ENCODE measurements at places on chromosomes 6 and 20.

- no peak for DNase-seq
Measured at GRCh38 chr6:108897371-108897770, 49.1 kb downstream of the ARMC2 start.

GRCh38 chr6:26294302-26294701 is 70.7 kb upstream of the BTN3A2 start:
- DNase-seq = no peak

GRCh38 chr20:904039-904545 is 12.0 kb downstream of the ANGPT4 start:
- DNase-seq = no peak

GRCh38 chr6:143205131-143205535 is 144.4 kb downstream of the AIG1 start:
- DNase-seq = no peak

DNA sequence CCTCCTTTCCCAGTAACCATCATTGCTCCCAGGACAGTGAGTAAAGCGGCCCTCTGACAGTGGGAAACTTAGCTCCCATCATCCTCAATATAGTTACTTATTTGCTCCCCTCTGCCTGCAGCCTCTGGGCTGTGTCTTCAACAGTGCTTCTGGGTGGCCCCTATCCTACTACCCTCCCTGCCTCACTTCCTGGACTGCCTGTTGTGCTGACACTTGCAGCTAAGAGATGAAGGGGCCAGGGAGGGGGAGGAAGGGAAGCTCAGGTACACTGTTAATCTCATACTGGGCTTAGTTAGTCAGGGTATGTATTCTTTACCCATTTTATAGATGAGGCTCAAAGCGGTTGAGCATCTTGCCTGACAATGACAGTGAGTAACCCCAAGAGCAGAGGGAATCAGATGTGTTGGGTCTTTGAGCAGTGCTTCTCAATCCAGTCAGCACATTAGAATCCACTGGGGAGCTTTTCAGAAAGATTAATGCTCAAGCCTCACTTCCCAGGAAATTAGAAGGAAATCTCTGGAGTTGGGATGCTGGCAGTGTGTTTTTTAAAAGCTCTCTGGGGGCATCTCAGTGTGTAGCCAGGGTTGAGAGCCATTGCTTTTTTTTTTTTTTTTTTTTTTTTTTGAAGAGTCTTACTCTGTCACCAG is 27.1 kb upstream of the KCNK5 start:
- DNase-seq = no peak

- no peak for DNase-seq
Measured at GRCh38 chr6:45697605-45698004, 318.1 kb downstream of the CLIC5 start.

DNA sequence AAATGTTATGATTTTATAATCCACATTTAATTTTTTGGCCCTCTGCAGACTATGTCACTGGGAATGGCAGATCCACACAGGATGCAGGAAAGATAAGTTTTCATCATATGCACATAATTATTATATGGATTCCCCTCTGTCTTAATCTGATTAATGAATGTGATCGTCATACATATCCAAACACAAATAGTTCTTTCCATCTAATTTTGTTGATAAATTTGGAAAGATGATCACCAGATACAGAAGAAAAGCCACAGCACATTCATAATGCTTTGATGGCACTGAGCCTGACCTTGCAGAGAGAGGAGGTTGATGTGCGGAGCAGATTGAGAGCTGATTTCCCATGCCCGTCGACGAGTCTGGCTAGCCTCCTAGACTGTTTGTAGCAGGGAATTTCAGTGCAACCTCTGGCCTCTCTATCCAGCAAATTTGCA is 471.5 kb downstream of the EPM2A start:
- DNase-seq = no peak

- DNase-seq = no peak
Measured at GRCh38 chr6:39338397-39338796, 15.9 kb upstream of the KCNK16 start.

DNA sequence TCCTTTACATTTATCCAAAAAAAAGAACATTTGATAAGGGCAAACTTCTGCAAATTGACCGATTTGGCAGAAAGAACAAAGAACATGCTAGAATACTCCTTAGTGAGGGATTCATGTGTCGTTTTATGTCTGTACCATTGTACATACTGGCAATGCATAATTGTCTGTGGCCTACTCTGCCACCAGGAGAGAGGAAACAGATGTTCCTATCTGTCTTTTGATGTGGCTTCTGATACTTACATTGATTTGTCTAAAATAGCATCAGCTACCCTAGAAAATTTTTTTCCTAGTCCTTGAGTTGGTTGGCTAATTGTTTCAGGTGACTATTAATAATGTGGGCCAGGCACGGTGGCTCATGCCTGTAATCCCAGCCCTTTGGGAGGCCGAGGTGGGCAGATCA is 654.1 kb downstream of the KIF16B start:
- no peak for DNase-seq

GRCh38 chr20:17734374-17734773 is 34.6 kb downstream of the BANF2 start:
- DNase-seq = no peak

- DNase-seq = peak; percentile 71
Measured at GRCh38 chr6:73969971-73970970, 274.3 kb downstream of the CD109 start.

GRCh38 chr6:148500402-148500801 is 157.8 kb downstream of the SASH1 start:
- no peak for DNase-seq

GRCh38 chr20:33843854-33844253 is 32.7 kb downstream of the CHMP4B start:
- no peak for DNase-seq

DNA sequence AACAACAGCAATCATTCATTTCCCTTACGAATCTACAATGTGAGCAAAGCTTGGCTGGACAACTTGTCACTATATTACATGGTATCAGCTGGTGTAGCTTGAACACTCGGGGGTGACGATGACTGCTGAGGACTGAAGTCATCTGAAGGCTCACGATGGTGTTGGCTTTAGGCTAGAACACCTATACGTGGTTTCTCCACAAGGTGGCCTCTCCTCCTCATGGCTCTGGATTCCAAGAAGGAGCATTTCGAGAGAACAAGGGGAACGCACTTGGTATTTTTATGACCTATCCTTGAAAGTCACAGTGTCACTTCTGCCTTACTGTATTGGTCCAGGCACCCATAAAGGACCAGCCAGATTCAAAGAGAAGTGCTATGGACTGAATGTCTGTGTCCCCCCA is 37.5 kb upstream of the ADGRF1 start:
- DNase-seq = no peak

DNA sequence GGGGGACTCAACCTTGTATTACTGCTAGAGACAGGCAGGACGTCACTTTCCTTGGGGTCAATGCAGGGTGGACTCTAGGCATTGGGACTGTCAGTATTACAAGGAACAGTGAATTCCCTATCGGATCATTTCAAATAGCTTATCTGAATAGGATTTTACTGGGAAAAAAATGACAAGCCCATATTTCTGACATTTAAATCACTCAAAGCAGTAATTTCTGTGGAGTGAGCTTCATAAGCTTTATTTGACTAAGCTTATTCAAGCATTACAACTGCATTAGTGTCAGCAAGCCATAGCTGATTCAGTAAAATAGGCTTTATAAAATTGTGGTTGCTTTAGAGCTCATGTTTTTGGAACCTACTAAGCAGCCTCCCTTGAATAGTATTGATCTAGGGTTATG is 44.3 kb downstream of the TRDN start:
- DNase-seq = no peak

GRCh38 chr6:57216235-57217101 is 5.6 kb downstream of the RAB23 start:
- peak; percentile 15 for DNase-seq

DNA sequence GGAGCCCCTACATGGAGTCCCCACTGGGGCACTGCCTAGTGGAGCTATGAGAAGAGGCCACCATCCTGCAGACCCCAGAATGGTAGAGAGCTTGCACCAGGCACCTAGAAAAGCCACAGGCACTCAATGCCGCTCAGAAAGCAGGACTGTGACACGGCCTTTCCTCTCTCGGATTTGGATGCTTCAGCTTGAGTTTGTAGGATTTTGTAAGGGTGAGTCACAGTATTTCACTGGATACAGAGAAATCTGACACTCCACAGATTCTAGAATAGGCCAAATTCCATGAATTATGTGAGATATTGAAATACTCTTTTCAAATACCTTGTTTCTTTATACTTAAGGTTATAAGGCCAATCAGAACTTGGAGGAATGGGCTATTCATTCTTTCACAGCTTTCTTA is 424.5 kb downstream of the HTR1B start:
- no peak for DNase-seq

GRCh38 chr6:93784794-93785693 is 365.7 kb upstream of the EPHA7 start:
- no peak for DNase-seq

GRCh38 chr20:58911970-58912369 is 59.5 kb downstream of the GNAS start:
- no peak for DNase-seq

DNA sequence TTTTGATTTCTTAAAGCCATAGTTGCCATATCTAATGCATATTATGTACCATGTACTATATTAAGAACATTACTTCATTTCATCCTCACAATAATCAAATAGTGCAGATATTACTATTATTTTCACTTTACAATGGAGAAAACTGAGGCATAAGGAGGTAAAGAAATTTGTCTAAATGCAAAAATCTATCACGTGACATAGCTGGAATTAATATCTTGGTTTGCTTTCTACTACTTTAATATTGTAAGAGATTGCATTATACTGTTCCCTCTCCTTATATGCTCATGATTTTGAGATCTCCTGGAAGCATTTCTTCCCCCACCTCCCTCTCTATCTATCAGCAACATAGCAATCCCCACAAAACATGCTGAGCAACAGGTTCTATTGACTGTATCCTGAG is 330.8 kb upstream of the SPTLC3 start:
- DNase-seq = no peak

DNA sequence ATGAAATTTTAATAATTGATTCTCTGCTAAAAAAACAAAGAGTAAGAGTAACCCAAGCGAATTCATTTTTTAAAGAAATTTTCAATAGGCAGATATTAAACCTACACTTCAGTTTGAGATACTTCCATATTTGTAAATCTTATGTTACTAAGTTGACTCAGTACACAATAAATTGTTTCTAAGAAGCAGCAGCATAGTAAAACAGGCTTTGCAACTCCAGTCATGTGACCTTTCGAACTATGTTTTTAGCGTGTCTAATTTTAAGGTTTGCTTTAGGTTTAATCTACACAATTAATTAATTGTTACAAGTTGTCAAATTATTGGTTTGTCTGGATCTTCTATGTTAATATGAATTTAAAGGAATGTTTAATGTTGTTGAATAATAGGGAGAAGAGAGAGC is 708.9 kb upstream of the CITED2 start:
- no peak for DNase-seq

DNA sequence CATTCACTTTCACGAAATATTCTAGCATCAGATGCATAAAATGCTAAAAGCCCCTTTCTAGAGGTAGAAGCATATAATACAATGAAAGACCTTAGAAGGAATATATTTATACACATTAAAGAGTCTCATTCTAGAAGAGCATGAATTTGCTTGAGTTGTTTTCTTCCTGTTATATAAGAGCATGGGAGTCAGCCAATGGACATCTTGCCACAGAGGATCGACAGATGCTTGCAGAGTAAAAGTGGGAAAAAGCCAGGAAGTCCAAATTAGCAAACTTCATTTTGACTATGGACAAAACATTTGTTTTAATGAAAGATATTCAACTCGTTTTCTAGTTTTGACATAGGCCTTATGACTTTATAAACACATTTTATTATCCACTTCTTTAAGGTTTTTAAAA is 44.2 kb upstream of the RIPPLY2 start:
- no peak for DNase-seq

- peak; percentile 50 for DNase-seq
Measured at GRCh38 chr6:157632821-157633220, 190.2 kb upstream of the SNX9 start.

- DNase-seq = no peak
Measured at GRCh38 chr20:50273601-50274491, 83.2 kb downstream of the CEBPB start.

DNA sequence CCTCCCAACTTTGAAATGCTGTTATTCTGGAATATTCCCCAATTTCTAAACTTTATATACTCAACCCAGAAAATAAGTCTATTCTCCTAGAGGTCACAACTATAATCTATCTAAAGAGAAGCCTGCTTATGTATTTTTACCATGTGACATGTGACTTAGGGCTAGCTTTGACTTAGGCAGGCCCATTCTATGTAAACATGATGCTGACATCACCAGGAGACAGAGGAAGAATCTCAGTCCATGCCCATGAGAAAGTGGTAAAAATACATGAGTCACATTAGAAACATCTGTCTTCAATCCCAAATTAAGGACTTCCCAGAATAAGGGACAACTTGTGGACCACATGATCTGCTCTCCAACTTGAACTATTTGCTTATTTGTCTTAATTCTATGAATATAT is 113.6 kb upstream of the ID4 start:
- DNase-seq = no peak

GRCh38 chr6:120405947-120406346 is 928.3 kb downstream of the TBC1D32 start:
- DNase-seq = no peak

DNA sequence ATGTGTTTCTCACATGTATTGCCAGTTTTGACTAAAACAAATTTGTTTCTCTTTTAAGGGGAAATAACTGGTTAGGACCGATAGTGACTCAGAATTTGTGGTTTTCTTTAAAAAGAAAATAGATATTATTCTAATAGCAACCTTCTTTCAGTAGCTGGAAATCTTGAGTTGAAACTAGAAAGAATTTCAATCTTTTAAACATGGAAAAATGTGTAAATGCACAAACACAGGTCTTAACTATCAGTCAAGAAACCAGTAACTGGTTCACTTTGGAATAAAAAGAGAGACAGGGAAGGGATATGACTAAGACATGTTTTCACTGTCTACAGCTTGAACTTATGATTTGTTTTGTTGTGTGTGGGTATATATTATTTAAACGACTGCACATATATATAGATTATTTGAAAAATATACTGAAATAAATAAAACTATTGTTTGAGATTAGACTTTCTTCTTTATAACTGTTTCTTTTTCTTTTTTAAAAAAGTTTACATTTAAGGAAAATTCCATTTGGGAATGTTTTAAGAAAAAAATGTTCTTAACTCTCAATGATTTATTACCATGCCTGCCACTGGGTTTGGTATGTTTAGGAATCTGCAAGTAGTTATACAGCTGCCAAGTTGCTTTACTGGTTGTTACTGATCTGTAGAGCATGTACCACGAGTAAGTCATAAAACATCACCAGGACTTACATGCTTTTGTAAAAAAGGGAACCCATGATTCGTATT is 753.3 kb upstream of the MARCKS start:
- DNase-seq = no peak

- no peak for DNase-seq
Measured at GRCh38 chr6:154249499-154250298, 106.9 kb downstream of the IPCEF1 start.

GRCh38 chr20:47139934-47140535 is 216.5 kb downstream of the ZMYND8 start:
- DNase-seq = no peak

Data from putamen (tissue), 1 donor.